ENCODE measurements at places on chromosomes 1 and 21.

GRCh38 chr1:76144247-76144646 is 69.7 kb downstream of the ST6GALNAC3 start:
- no peak for DNase-seq

- DNase-seq = no peak
These were observed 60.3 kb downstream of the GALNT2 start for GRCh38 chr1:230127105-230128054.

DNA sequence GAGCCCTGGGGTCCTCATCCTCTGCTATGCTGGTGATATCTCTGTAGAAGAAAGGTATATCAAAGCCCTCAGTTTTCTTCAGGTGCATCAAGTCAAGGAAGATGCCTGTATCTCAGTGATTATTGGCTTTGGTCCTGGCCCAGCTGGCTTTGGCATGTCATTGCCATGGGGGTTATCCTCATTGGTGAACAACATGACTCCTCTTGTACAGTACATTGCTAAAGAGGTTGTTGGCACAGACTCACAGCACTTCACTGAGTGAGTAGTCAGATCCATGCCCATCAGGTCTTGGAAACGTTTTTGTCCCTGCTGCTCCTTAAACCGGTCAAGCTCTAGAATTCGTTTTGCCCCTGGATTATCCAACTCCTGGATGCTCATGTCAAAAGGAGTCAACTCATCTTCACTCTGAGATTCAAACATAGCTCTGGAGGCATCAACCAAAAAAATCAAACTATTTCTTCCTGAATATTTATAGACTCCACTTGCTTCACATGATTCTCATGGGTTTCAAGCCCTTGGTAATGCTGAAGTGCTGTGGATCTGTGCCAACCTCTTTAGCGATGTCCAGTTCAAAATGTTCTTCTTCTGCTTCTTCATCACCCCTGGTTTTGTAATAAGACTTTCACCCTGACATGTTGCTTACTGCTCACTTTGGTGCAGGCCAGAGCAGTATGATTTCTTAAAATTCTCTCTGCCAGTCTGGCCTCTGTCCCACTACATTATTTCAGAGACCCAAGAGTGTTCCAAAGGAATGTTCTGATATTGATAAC is 43.0 kb upstream of the RAB3GAP2 start:
- no peak for DNase-seq

- DNase-seq = no peak
These were observed 2.4 kb downstream of the NHLH2 start for GRCh38 chr1:115838431-115839028.

DNA sequence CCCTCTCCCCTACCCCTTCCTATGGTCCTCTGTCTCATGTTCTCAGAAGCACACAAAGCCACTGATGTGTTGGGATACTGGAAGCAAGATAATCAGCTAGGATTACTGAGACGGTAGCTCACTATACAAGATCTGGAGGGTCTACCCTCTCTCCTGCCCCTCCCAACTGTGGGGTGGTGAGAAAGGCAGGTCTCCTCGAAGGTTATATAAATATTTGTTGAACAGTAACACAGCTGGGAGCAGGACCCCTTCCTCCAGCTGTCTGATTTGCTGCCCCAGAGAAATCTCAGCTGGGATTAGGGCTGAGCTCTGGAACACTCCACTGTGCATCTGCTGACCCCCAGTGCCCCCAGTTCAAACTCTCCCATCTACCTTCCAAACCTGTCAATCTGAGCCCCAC is 94.2 kb upstream of the IPO9 start:
- DNase-seq = no peak

GRCh38 chr1:22196041-22196440 is 53.1 kb upstream of the WNT4 start:
- DNase-seq = no peak

DNA sequence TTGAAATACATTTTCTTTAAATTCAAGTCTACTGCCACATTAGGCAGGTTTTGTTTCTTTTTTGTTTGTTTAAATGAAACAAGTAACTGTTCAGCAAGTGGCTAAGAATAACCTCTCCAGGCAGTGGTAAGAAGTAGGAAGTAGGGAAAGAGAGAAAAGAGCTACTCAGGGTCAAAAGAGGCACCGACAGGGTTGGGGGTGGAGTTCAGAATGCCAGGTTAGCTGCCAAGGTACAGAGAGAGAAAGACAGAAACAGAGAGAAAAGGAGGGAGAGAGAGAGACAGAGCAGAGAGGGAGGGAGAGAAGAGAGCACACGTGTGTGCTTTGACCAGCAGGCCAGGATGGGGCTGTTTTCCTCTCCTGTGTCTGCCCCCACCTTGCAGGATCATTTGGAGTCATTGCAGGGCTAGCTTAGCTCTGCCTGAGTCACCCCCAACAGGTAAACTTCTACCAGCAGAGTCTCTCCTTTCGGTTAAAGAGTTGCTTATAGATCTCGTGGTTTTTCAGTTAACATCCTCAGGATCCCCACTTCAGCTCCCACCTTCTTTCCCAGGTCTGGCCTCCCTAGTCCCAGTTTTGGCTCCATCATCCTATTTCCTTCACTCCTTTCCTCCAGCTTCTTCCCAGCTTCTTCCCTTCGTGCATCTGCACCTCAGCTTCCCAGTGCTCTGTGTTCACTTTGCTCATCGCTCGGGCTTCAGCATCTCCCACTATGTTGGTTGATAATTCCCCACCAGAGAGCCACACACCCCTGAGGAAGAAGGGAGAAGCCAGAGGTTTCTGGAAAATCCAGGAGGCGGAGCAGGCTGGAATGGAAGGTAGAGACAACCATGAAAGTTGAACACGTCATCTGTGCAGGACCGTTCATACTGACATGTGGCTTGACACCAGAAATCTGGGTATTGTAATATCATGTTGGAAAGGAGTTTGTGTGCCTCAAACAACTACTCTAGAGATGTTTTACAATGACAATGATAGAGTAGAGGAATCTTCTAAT is 21.8 kb upstream of the RAB4A start:
- DNase-seq = no peak

GRCh38 chr1:198606020-198606438 is 32.8 kb upstream of the PTPRC start:
- no peak for DNase-seq

- DNase-seq = no peak
These were observed 141.1 kb upstream of the SAMSN1 start for GRCh38 chr21:14687268-14687625.

DNA sequence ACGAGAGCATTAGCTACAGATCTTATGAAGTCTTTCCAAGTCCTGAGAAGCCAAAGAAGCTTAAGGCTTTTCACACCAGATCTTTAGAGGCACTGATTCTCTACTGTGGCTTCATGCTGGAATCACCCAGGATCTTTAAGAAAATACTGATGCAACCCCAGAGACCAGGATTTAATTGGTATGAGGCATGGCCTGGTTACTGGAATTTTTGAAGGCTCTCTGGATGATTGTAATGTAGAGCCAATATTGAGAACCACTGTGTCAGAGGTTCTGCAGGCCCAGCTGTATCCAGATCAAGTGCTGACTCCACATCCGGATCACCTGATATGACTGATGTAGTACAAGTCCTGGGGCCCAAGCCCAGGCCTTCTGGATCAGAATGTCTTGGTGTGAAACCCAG is 105.7 kb downstream of the PLPPR5 start:
- no peak for DNase-seq

- no peak for DNase-seq
These were observed 11.7 kb downstream of the OPTC start for GRCh38 chr1:203505526-203506204.

- no peak for DNase-seq
These were observed 568.5 kb upstream of the B3GALT2 start for GRCh38 chr1:193754732-193755427.

- no peak for DNase-seq
These were observed 25.9 kb upstream of the TOR3A start for GRCh38 chr1:179055937-179056336.

GRCh38 chr1:119743308-119743707 is 25.4 kb downstream of the HMGCS2 start:
- DNase-seq = no peak

- no peak for DNase-seq
These were observed 91.5 kb downstream of the MRPL39 start for GRCh38 chr21:25515484-25516405.

GRCh38 chr1:161848676-161849075 is 82.6 kb downstream of the ATF6 start:
- DNase-seq = no peak

- no peak for DNase-seq
These were observed 39.1 kb upstream of the CLDN14 start for GRCh38 chr21:36518883-36519492.

- DNase-seq = no peak
These were observed 57.5 kb upstream of the EPS8L3 start for GRCh38 chr1:109821221-109821669.

GRCh38 chr1:20355101-20355827 is 64.6 kb downstream of the VWA5B1 start:
- no peak for DNase-seq

GRCh38 chr1:225508538-225509375 is 80.9 kb upstream of the LBR start:
- DNase-seq = no peak

DNA sequence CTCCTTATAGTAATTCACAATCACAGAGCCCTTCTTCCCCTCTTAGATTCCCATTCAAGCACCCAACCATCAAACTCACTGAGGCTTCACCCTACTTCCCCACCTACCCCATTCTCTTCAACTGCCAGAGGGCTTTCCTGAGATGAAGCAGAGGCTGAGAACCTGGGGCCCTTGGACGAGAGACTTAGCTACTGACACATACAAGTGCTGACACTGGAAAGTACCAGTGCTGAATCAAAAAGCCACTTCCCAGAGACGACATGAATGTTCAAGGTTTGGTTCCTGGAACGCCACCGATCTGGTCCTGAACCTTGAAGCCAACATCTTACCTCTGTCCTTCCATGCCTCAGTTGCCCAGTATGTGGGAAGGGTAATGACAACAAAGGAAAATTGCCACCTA is 16.6 kb upstream of the RAP1A start:
- DNase-seq = peak; percentile 27

DNA sequence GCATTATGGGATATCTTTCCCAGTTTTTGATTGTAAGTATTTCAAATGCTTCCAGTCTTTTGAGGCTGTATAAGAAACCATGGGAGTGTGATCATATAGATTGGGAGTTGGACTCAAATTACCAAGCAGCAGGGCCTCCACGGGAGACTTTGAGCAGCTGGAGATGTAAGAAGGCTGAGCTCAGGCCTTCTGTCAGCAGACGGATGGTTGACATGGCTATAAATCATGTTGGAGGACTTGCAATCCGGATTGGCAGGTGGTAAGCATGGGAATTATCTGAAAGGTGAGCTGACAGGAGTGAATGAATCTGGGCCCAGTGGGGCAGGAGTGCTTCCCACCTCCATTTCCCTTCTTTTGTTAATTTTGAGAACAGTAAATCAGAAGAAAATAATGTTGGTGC is 83.2 kb upstream of the PPM1J start:
- no peak for DNase-seq

- DNase-seq = no peak
These were observed at the start of gene KCNJ6 for GRCh38 chr21:37916310-37917051. Gene KCNJ6 (minus strand): TSS chr21:37916457. CDS start chr21:37840682, 75,775 bp downstream.

DNA sequence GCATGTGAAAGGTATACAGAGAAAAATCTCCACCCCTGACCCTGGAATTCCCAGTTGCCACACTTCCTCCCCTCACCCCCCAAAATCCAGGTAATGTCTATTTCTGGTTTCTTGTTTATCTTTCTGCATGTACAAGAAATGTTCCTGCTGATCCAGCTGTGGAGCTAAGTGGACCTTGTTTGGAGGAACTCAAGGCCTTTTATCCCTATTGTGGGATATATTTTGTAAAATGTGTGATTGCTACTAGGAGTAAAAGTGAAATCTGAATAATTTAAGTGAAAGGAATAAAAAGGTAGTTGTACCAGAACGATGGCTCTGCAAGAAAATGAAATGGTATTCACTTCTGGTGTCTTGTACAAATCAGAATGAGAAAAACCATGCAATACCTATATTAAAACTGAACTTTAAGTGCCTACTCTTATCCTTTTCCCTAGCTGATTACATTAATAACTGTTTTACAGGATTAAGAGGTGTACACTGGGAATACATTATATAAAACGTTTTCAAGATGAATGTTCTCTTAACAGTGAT is 3.0 kb downstream of the SPEN start:
- DNase-seq = no peak

DNA sequence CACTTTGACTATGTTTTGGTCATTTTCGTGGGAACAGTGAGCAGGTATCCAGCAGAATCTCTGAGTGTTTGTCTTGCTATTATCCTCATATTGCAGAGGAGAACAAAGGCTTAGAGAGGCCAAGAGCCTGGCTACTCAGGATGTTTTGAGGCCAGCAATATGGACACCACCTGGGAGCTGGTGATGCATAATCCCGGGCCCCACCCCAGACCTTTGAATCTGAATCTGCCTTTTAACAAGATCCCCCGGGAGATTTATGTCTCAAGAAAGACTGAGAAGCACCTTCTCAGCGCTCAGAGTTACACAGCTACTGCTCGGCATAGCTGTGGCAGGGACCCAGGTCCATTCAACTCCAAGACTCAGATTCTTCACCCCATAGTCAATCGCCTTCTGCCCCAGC is 72.8 kb downstream of the PTPRU start:
- no peak for DNase-seq
